Body of pancreas (tissue), 4 donors: ENCODE measurements at places on chromosomes 4 and X. TPM values are rescaled to one million over a fixed set of nuclear protein-coding genes. Genes with fewer than 3 reads are reported as not detected.

DNA sequence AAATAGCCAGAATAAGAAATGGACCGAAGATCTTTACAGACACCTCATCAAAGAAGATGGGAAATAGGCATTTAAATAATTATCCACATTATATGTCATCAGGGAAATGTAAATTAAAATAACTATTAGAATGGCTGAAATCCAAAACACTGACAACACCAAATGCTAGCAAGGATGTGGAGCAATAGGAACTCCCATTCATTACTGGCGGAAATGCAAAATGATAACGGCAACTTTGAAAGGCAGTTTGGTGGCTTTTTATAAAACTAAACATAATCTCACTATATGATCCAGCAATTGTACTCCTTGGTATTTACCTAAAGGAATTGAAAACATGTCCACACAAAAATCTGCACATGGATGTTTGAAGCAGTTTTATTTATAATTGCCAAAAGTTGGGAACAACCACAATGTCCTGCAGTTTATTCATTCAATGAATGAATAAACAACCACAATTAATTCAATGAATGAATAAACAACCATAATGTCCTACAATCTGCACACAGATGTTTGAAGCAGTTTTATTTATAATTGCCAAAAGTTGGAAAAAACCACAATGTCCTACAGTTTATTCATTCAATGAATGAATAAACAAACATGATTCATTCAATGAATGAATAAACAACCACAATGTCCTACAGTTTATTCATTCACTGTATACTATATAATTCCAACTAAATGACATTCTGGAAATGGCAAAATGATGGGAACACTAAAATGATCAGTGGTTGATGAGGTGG, 117.6 kb upstream of the PCDH18 start:
- no peak for DNase-seq

DNA sequence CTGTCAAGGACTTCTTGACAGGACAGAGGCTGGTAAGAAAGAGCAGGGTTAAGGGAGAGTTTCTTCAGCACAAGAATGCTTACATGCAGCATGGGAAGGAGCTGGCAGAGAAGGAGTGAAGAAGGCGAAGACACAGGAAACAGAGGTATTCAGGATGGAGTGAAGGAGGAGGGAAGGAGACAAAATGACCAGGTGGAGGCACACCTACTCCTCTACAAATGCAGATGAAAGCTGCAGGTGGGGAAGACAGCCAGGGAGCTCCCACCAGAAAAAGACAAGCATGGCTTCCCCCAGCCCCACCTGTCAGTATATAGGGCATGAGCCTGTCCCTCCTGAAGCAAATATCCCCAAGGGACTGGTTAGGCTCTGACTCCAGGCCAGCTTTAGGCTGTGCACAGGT, 29.6 kb upstream of the NKRF start:
- DNase-seq, result no peak

- peak; percentile 35 for DNase-seq
These were observed 37.1 kb upstream of the ELF2 start for GRCh38 chr4:139214039-139214534.

- DNase-seq, result no peak
These were observed 39.7 kb downstream of the ACOX3 start for GRCh38 chr4:8400632-8401325.

- no peak for DNase-seq
These were observed 3.7 kb upstream of the FGB start for GRCh38 chr4:154559141-154559493.

DNA sequence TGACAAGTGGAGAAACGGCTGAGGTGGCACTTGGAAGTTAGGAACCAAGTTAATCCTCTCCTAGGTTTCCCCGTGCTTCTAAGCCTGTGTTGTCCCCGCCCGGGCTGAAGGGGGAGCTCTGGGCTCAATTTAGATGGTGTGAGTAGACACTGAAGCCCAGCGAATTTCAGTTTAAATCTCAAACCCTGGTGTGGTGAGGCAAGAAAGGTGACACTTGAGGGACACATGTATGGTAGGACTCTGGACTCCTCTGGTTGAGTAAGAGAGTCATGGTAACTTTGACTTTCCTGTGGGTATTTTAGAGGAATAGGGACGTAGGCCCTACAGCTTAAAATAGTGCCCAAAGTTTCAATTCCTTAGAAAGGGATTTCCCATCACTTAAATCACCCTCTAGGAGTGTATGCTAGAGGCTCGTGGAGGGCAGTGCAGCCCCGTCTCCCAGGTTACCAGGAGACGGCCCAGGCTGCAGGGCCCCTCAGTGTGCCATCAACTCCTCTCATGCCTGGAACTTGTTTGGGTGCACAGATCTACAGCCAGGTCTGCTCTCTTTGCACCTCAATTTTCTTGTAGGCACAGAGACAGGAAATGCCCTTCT, 24.0 kb downstream of the HAND2 start:
- DNase-seq, result peak; percentile 65

- no peak for DNase-seq
These were observed 30.8 kb downstream of the HERC3 start for GRCh38 chr4:88623097-88623496.

- DNase-seq, result no peak
These were observed 256.1 kb upstream of the ADGRL3 start for GRCh38 chr4:60944060-60944459.

GRCh38 chr4:16077786-16078185, 6.0 kb downstream of the PROM1 start:
- no peak for DNase-seq

GRCh38 chr4:85431156-85431555, 43.8 kb upstream of the ARHGAP24 start:
- DNase-seq, result no peak

DNA sequence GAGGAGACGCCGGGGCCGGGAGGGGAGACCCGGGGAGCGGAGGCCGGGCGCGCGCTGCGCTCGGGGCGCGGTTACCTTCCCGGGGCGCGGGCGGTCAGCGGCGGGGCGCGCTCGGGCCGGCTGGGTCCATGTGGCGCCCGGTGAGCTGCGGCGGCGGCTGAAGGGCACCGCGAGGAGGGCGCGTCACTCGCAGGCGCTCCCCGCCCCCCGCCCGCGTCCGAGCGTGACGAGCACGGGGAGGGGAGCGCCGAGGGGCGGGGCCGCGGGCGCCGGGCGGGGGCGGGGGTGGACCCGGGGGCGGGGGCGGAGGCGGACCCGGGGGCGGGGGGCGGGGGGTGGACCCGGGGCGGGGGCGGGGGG, at the start of gene CPLX1:
Gene CPLX1, minus strand, starts transcription at position 159 of the 360 bp plus-strand sequence. CDS start 1,607 bp downstream, outside the sequence.
- DNase-seq, result peak; percentile 33

DNA sequence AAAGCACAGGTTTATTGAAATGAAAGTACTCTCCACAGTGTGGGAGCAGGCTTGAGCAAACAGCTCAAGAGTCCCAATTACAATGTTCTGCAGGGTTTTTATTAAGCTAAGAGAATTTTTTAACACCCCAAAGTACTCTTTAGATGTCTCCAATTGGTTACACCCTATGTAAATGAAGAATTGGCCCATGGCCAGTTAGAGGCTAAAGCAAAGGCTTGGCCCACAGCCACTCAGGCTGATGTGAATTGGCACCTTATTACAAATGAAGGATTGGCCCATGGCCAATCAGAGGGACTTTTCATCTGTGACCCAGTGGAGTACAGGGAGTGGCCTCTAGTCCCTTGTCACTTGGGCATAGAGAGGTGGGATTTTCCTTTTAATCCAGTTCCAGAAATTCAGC, 30.1 kb upstream of the IQCM start:
- DNase-seq, result no peak

GRCh38 chr4:139633661-139634060, 32.0 kb upstream of the MGST2 start:
- peak; percentile 41 for DNase-seq

DNA sequence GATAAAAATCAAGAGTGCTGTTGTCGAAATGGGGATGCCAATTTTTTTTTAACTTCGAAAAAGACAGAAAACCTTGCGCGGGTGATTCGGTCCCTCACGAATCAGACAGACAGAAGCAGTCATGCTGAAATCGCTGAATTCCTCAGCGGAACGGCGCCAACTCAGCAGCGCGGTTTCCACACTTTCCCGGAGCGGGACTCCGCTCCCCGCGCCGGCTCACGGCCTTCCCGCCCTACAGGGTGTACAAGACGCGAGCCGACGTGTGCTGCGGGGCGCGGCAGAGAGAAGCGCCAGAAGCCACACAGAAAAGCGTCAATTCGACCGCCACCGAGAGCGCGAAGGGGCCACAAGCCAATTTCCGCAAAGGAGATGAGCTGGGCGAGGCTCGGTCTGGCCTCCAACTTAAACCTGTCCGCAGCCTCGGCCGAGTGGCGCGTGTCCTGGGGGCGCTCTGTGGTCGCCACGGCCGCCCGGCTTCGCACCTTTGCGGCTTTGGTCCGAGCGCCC, 1.3 kb downstream of the NEXMIF start:
- DNase-seq, result peak; percentile 32

GRCh38 chrX:14616301-14616700, 87.0 kb downstream of the GLRA2 start:
- DNase-seq, result no peak

GRCh38 chr4:85762529-85762871, 287.6 kb downstream of the ARHGAP24 start:
- DNase-seq, result peak; percentile 56

- no peak for DNase-seq
These were observed 210.8 kb downstream of the IQCM start for GRCh38 chr4:149604827-149605226.

- DNase-seq, result no peak
These were observed 26.9 kb downstream of the SLC2A9 start for GRCh38 chr4:9994246-9994847.

GRCh38 chr4:148737061-148737770, 295.0 kb upstream of the NR3C2 start:
- DNase-seq, result no peak

DNA sequence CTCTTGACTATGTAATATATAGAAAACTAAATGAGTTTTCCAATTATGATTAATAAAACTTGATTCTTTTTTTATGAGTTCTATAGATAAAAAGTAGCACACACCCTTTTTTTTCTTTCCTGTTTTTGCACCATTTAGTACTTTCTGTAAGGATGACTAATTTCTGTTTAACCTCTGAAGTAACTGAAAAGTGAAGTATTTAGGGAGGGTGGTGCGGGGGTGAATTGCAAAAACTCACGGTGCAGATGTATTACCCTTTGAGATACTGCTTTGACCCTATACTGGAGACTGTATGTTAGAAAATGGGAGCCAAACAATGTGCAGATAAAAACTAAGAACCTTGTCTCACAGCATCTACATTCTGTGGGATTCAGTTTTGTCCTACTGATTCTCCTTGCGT, 471.6 kb downstream of the DTHD1 start:
- DNase-seq, result no peak

The S100P gene
- not detected for total RNA-seq

The SSX3 gene
- not detected for total RNA-seq

The PLS3 gene
- total RNA-seq, result 34.8 TPM

The EVC gene
- 30.0 TPM for total RNA-seq

The DDX53 gene
- not detected for total RNA-seq

The EGFL6 gene
- not detected for total RNA-seq

The USP17L13 gene
- total RNA-seq, result not detected

The STK32B gene
- total RNA-seq, result 1.3 TPM

The PAPSS1 gene
- 15.8 TPM for total RNA-seq

The CLCN4 gene
- total RNA-seq, result 1.6 TPM

The KIT gene
- total RNA-seq, result 4.0 TPM

The TEX13D gene
- total RNA-seq, result not detected

The TLR3 gene
- 2.6 TPM for total RNA-seq

The SRPX2 gene
- total RNA-seq, result 8.6 TPM

The CT83 gene
- total RNA-seq, result not detected

The TMPRSS11D gene
- total RNA-seq, result not detected

The GNRHR gene
- not detected for total RNA-seq
